ENCODE measurements at places on chromosomes 6 and 20.

DNA sequence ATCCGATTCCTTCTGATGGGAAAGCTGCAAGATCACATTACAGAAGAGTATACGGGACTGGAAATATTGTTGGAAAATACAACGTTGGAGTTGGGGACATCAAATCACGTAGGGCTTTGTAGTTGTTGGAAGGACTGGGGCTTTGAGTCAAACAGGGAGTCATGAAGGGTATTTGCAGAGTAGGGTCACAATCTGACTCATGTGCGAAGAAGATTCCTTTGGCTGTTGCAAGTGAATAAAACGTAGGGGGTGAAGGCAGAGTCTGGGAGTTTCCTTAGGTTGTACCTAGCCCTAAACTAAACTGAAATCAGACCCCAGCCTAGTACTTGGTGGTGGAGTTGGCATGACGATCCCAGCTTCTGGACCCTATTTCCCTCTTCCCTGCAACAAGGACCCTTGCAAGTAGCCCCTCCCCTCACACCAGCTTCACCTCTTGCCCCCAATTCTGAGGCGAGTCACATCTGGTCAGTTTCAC is 32.3 kb downstream of the SNX5 start:
- DNase-seq: no peak

DNA sequence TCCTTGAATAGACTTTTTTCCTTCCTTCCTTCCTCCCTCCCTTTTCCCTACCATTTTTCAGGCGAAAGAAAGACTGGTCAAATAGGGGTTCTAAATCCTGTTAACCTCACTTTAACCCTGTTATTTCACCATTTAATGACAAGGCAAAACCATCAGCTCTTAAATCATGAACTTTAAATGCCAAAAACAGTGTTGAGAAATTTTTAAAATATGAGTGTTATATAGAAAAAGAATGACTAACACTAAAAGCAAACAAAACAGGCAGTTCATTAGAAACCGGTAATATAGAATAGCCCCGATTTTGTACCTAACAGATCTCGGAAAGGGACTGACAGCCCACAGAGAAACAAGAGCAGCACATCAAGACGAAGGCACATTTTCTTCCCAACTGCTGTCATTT is 57.4 kb upstream of the CEP85L start:
- DNase-seq: no peak

GRCh38 chr6:36204068-36204753 is 7.7 kb downstream of the BRPF3 start:
- DNase-seq: no peak

GRCh38 chr20:17556837-17557674 is 12.8 kb upstream of the DSTN start:
- no peak for DNase-seq

GRCh38 chr20:5785146-5785545 is 34.9 kb downstream of the SHLD1 start:
- no peak for DNase-seq

DNA sequence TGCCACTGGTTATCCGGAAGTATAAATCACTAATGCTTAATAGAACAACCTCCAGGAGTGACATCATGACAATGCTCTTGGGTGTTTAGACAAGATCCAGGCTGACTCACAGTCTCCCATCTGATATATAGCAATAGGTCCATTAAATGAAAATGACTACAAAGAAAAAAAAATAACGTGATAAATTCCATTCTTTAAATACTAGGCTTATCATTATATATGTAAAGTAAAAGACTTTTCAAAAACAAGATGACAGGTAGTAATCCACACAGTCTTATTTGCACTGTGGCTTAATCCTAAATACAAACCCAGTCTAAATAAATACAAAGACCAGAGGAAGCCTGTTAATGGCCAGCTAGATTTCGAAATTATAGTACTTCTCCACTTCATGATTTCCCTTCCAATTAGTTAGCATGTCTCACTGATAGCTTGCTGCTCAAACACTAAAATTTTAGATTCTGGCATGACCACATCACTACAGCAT is 149.1 kb upstream of the BEND3 start:
- DNase-seq: no peak

DNA sequence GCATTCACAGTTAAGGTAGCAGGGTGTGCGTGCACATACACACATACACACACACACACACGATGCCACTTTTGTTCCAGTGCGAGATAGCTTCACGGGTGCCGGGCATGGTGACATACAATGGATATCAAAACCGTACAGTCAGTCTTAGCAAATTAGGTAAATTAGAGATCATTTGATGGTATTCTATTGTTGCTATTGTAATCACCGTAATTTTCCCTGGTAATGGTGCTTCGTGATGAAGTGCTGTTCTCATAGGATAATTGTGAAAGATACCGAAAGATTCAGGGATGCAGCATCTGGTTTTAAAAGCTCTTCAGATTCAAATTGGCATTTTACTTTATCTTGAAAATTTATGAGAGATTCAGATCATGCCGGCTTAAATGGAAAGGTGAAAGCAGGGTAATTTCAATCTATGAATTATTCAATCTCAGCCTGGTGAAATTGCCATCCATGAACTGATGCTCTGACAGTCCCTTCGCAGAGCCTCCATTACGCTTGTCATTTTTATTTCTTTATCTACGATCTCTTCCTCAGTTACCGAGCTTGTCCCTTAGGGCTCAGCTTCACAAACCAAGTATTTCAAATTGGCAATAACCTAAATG is 71.3 kb upstream of the SOX4 start:
- no peak for DNase-seq

- DNase-seq: no peak
Observed at GRCh38 chr20:46977909-46978588, 83.4 kb downstream of the EYA2 start.

- no peak for DNase-seq
Observed at GRCh38 chr6:79705456-79705995, 74.4 kb downstream of the SH3BGRL2 start.

DNA sequence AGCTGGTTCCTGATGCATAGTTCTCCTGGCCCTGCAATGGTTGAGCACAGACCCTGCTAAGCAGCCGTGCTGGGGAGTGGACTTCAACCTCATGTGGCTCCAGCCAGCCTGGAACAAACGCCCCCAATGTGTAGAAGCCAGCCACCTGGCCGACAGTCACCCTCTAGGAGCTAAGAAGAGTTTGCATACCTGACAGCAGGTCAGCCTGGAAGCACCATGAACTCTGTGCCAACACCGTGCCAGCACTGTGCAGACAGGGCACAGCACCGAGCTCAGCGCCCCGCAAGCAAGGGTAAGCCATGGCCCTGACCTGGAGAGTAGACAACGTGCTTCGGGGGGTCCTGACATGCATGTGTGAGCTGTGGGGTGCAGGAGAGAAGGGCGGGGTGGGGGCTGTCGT is 356.3 kb downstream of the ZFAND3 start:
- DNase-seq: no peak

DNA sequence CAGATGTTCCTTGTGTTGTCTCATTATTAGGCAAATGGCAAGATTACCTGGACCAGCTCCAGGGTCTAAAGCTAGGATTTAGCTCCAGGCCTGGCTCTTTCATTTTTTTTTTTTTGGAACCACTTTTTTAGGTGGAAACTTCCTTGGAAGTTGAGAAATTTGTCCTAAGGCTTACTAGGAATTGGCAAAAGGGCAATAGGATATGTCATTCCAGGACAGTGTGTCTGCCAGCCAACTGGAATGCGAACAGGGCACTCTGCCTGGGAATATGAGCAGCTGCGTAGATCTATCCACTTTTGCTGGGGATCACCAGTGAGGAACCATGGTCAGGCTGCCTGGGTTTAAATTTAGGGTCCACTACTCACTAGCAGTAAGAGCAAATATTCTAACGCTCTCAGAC is 304.0 kb downstream of the TSHZ2 start:
- no peak for DNase-seq

DNA sequence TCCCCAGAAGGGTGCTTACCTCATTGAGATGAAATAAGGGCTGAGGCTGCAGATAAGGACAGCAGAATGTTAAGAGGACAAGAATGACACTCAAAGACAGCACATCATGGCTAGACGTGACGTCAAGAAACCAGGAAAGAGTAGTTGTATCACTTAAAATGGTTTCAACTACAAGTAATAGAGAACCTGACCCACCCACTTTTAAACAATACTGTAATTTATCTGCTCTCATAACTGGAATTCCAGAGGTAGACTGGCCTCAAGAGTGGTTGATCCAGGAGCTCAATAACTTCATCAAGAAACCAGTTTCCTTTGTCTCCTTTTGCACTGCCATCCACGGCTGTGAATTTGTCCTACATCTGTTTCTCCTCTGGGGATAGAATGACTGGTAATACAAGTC is 187.1 kb downstream of the EYA4 start:
- DNase-seq: no peak

- DNase-seq: no peak
Observed at GRCh38 chr6:66687611-66688140, 980.6 kb upstream of the EYS start.

GRCh38 chr6:32082935-32083334 is 26.2 kb downstream of the TNXB start:
- DNase-seq: no peak

DNA sequence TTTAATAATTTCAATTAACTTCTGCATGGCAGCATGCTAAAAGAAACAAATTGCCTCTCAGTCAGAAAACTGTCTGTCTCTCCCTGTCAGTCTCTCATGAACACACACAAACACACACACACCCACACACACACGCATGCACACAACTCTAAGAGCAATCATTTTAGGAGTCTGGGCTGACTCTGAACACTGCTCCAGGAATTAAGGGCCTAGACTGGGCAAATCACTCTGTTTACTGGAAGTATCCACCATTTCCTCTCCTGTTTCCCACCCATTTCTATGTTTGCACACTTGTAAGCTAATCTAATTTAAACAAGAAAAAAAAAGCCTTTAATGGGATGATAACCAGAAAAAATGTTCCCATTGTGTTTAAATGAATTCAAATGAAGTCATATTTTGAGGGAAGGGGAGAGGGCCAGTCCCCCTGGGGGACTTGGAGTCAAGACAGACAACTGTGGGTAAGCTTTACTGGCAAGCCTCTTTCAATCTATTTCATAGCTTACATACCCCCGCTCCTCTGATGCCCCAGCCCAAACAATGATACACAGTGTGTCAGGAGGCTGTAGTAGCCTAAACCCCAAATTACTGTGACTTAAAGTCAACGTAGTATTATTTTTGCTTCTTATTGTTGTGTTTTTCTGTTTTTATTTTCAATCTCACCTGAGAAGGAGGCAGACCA is 447.8 kb upstream of the FLRT3 start:
- DNase-seq: no peak

DNA sequence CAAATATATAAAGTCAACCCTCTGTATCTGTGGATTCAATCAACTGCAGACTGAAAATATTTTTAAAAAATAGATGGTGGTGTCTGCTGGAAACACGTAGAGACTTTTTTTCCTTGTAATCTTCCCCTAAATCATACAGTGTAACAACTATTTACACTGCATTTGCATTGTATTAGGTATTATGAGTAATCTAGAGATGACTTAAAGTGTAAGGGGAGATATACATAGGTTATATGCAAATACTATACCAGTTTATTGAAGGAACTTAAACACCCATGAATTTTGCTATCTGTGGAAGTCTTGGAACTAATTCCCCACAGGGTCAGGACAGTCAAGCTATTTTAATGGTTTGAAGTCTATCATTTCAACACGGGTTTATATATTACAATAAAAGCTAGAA is 10.2 kb downstream of the HDAC2 start:
- DNase-seq: no peak

GRCh38 chr6:33620856-33621710 is at the start of gene ITPR3:
Gene ITPR3, plus strand, starts transcription at chr6:33621322. Its CDS starts 281 bp downstream, at chr6:33621603.
- DNase-seq: peak; percentile 36

GRCh38 chr20:62670998-62671397 is 28.7 kb downstream of the SLCO4A1 start:
- DNase-seq: no peak

- DNase-seq: no peak
Observed at GRCh38 chr6:108953681-108954080, 105.5 kb downstream of the ARMC2 start.

DNA sequence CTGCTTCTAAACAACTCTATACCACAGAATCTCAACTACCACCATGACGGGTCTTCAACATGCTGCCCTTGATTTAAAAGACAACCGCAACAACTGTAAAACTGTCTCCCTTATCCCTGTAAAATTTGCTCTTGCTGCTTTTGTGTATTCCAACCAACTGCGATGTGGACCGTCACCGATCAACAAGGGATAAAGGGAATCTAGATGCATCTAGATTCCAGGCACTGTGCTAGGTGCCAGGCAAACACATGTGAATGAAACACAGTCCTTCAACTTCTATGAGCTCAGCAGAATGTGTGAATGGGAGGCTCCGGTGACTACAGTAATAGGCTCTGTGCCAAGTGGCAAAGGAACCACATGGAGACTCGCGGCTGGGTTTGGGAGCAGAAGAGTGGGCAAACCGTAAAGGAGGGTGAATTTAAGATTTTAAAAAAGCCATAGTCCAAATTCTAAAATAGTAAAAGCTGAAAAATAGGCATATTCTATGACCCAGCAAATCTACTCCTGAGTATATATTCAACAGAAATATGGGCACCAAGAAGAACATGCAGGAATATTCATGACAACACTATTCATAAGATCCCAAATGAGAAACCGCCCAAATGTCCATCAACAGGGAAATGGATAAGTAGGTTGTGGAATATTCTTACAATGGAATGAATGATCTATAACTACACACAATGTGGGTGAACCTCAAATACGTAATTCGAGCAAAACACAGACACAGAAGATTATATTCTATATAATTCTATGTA is 3.7 kb upstream of the PRND start:
- DNase-seq: no peak

DNA sequence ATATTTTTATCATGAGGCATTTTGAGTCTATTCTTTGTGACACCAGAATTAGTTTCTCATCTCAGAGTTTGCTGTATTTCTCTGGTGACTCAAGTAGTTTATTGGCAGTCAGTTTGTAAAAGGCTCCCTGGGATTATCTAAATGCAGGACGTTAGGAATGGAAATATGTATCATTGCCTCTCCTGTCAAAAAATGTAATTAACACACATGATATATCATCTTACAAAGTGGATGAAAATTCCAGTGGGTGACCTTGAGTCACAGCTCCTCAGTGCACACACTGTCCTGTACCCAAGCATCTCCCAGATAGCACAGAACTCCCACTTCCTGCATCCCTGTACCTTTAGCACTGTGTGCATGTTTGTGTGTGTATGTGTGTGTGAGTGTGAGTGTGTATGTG is 258.6 kb downstream of the LAMA2 start:
- DNase-seq: no peak

DNA sequence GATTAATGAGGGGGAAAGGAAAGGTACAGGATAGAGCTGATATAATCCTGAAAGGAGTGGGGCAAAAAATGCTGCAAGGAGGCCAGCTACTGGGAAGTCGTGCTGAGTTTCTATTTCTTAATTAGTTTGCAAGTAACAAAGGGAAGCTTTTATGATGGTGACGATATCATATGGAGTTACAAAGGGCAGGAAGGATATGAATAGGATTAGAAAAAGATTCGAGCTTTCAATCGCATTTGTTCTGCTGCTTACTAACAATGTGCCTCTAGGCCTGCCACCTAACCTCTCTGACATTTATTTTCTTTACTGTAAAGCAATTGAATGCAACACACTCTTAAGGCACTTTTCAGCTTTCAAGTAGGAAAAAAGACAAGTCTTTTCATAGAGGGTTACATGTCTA is 219.2 kb downstream of the CLVS2 start:
- no peak for DNase-seq

- no peak for DNase-seq
Observed at GRCh38 chr6:45921691-45922281, 93.9 kb downstream of the CLIC5 start.
